ENCODE measurements at places on chromosomes 1 and 21.

GRCh38 chr1:228081144-228081543 is 1.4 kb upstream of the ARF1 start:
- DNase-seq: no peak

- no peak for DNase-seq
Measured at GRCh38 chr1:201545851-201546492, 7.0 kb downstream of the NAV1 start.

- no peak for DNase-seq
Measured at GRCh38 chr21:17231771-17232170, 281.1 kb upstream of the CXADR start.

DNA sequence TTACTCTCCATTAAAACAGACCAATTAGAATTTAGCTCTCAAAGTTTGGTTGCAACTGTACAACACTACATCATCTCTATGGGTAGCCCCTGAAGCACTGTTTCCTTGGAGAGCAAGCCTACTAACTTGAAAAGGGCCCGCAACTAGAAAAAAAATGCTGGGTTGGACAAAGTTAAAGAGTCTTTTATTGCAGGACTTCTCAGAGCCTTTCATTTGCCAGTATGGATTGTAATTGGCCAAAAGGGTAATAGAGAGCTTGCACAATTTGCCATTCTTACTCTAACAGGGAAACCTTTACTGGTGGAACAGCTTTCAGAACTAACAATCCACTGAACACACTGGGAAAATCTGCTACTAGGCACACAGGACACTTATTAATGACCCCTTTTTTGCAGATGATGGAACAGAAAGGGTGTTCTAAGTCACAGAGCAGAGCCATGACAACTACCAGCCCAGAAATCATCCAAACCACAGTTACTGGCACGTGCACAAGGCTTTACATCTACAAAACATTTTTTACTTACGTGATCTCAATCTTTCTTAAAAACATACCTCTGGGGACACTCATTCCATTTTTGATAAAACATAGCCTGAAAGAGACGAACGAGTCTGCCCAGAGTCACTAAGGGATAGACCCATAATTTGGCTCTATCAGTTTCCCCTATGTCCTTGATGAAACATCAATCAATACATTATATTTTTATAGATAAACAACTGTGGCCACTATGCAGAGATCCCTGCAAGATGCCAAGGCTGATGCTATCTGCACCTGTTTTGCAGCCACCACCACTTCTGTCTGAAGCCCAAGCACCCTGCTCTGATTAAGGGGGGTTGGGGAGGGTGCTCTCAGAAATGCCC is 176.3 kb upstream of the EDN2 start:
- DNase-seq: no peak

- DNase-seq: no peak
Measured at GRCh38 chr1:26370591-26371382, 1.8 kb downstream of the ZNF683 start.

- no peak for DNase-seq
Measured at GRCh38 chr1:21716169-21716568, 47.0 kb upstream of the RAP1GAP start.

DNA sequence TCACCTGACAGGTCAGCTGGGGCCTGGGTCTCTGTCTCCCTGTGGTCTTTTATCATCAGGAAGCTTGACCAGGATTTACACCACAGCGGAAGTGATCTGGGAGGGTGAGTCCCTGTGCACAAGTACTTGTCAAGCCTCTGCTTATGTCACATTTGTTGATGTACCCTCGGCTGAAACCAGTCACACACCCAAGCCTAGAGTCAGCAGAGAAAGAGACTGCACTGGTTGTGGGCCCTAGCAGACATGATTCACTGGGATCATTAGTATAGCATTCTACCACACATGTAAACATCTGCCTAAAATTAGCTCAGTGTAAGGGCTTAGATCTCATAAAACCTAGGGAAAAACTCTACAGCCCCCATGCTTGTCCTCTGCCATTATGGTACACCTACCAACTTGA is 79.3 kb upstream of the LAMC2 start:
- no peak for DNase-seq

GRCh38 chr1:69921486-69921885 is 283.9 kb downstream of the LRRC40 start:
- DNase-seq: no peak

DNA sequence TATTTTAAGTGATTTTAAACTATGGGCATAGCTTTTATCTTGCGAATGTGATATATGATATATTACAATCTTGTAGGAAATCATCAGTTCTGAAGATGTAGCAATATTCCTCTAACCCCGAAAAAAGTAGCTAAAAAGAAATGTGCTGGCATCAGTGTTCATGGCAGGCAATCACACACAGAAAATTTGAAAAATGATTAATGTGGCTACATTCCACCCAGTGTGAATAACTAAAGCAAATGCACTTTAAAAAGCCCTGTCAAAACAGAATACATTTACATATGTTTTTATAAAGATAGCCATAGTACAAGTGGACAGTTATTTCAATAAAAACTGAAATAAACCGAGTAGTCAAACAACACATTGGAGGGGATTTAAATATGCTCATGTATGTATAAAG is 260.2 kb downstream of the HHAT start:
- DNase-seq: no peak

- DNase-seq: no peak
Measured at GRCh38 chr1:244778344-244778743, 57.1 kb upstream of the COX20 start.

DNA sequence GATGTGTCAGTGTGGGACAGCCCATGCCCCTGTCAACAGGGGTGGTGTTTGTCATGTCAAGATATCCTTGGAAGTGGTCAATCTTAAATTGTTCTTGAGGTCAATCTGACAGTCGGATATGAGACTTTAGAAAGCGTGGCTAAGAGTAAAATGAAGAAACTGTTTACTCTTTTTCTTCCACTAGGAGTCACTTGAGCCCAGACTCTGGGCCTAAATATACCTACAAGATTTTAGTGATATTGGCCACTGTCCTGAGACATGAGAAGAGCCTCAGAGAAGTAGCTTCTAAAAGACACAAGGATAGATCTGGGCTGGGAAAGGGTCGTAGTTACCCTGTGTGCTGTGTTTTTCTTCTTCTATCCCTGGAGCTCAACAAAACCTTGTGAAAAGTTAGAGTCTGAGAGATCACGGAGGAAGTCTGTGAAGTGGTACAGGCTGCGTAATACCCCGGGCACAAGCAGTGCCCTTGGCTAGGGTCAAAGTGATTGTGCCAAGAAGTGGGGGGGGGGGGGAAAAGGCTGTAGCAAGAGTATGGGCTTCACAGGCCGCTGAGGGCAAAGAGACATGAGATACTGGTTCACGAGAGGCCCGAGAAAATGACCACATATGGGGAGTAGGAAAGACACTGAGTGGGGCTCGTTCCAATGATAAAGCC is 355.2 kb upstream of the GREM2 start:
- DNase-seq: no peak

- DNase-seq: no peak
Measured at GRCh38 chr21:42233067-42233961, 14.4 kb downstream of the ABCG1 start.

DNA sequence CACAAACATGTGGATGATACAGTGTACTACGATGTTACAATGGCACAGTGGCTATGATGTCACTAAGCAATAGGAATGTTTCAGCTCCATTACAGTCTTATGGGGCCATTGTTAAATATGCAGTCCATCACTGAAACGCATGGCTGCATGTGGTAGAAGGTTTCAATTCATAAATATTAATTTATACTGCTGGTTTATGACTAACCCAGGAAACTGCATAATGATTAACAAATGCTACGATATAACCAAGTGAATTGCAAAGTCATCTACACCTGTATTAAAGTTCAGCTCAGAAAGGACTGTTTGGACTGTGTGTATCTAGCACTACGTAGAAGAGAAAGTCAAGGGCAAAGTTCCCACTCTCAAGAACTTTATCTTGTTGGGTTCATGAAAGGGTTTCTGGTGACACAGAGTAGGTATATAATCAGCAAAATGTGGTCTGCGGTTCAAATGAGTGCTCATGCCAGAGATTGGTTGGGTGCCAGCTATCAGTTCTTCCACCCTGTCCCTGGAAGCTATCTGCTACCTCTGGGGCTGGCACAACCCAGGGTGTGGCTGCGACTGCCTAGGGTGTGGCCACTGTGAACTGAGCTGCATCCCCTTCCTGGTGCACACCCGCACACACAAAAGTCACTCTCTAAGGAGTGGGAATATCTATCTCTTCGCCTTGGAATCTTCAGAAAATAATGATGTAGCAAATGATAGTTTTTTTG is 14.8 kb downstream of the MGST3 start:
- no peak for DNase-seq

- DNase-seq: no peak
Measured at GRCh38 chr1:186188736-186189135, 186.3 kb downstream of the TPR start.
